ENCODE measurements at places on chromosomes 7 and 10.

- no peak for DNase-seq
Measured at GRCh38 chr7:77823787-77824186, 25.2 kb downstream of the PHTF2 start.

GRCh38 chr10:96417441-96417840 is 58.6 kb upstream of the OPALIN start:
- no peak for DNase-seq

DNA sequence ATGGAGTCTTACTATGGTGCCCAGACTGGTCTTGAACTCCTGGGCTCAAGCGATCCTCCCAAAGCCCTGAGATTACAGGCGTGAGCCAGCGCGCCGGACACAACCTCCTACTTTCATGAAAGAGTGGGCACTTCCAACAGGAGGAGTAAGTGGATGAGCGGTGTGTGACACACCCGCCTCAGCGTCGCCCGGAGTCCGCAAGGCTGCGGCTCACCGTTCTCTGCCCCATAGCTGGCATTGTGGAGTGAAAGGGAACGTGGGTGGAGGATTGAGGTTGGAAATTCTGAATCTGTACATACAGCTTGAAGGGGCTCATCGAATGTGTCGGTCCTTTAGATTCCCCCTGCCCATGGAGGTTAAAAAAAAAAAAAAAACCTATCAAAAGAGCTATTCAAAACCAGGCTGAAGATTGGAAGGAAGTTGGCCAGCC is 524 bp upstream of the PRXL2A start:
- no peak for DNase-seq

DNA sequence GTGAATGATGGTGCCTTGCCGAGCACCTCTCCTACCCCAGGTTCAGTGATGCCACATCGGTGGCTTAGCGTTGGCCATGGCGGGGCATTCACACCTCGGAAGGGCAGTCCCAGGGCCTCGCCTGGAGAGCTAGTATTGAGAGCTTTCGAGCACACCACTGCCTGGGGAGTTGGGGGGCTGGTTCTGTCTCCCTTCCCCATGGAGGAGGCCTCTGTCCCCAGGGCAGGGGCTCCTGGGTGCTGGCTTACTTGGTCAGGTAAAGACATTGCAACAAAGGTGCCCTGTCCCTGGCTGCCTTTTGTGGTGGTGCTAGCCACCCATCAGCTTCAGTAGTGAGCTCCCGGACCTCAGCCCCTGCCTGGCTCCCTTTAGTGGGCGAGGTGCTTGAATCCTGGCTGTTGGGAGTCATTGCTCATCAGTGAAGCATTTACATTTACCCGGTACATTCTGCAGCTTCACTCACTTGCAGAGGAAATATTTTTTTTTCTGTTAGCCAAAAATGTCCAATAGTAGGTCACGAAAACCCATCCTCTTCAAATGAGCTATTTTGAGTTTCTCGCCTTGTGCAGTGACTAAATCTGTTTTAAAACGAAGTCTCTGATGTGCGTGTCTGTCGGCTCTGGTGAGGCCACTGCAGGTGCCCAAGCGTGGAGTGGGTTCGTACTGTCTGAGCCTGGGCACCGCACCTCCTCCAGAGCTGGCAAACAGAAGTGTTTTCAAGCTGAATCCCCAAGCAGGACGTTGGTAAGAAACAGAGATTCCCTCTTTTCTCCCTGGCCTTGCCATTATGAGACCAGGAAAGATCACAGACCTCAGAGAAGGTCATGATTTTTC is 95.5 kb downstream of the INPP5A start:
- DNase-seq: no peak

DNA sequence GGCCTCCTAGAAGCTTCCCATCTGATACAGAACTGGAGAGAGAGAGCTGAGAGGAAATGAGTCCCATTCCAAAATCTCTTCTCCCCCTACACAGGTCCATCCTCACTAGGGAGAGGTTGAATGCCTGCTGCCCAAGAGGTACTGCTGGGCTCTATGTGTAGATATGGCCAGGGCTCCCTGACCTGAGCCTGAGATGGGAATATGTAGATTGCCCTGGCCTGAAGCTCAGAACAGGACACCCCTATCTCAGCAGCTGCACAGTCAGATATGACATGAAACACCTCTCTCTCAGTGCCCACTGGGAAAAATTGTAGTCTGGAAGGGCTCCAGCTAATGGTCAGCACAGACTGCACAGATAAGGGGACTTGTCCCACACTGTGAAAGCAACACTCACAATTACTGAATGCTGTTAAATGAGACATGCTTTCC is 3.1 kb upstream of the IFIT1B start:
- DNase-seq: no peak

GRCh38 chr7:38673795-38674194 is 42.6 kb upstream of the AMPH start:
- no peak for DNase-seq

DNA sequence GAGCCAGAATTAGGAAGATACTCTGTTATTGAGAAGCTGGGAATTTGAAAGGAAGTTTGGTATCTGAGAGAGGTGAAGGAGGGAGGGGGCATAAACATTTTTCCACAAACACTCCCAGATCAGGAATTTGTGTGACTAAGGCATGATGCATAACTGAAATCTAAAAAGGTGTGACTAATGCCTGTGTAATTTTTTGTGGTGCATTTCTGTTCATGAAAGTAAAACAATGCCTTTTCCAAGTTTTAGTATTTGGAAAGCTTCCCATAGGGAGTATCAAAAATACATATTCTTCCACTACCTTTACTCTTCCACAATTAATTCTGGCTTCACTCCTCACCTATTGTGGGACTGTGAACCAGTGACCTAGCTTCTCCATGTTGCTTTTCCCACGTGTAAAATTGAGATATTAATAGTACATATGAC is 56.4 kb upstream of the CAV2 start:
- DNase-seq: no peak

Data from GDM1 (cell line).